ENCODE measurements at places on chromosomes 1 and 21.
A peak's percentile ranks its signal among the peaks of the same experiment; 100 is the strongest.

DNA sequence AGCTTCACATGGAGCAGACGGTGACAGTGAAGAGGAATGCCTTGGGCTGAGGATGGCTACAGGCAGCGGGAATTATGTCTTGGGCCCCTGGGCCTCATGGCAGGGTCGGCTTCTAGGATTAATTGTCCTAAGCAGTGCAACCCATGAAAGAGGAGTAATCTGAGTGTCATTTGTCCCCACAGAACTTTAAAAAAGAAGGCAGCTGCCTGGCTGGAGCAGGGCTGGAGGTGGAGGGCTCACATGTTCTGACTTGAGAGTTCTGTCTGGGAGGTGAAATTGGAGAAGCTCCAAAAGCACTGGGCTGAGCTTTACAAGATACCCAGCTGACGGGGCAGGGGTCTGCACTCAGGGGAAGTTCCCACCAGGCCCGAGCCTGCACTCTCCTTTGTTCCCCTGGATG lies 22.6 kb downstream of the CACNA1S start:
- DNase-seq = no peak

GRCh38 chr1:78492386-78492950 lies 1.7 kb downstream of the PTGFR start:
- DNase-seq = peak; percentile 10

GRCh38 chr1:167401260-167401873 lies 117.0 kb downstream of the CD247 start:
- peak; percentile 75 for DNase-seq

- DNase-seq = no peak
Observed at GRCh38 chr1:117130526-117130925, 9.0 kb upstream of the TRIM45 start.

- no peak for DNase-seq
Observed at GRCh38 chr1:20167126-20167525, 18.8 kb upstream of the UBXN10 start.

DNA sequence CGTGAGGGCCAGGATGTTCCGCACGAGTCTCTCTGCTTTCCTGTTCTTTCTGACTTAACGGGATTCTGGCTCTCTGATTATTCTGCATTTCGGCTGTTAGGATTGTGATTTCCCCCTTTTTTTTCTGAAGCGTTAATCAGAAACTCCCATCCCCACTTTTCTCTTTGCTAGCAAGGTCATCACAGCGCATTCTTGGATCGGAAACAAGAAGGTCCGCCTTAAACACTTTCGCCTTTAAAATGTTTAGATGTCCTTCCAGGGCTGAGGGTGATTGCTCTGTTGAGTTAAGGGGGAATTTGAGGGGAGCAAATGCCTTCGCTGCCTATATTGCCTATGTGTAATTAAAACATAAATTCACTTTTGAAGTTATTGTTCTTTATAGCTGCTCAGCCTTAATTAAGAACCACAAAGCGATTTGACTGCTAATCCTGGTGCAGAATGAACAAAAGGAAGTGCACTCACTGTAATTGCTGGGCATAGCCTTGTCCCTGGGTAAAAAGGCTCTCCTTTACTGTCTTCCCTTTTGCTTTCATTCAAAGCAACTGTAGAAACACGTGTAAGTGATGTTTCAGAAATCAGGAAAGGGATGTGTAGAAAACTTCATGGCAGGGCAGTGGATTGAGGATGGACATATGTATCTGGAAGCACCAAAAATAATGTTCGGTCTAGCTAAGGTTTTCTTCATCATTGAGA lies 1.2 kb downstream of the LAMC1 start:
- DNase-seq = peak; percentile 24

- DNase-seq = no peak
Observed at GRCh38 chr1:90544356-90544755, 172.7 kb downstream of the BARHL2 start.
